ENCODE measurements at places on chromosomes 7 and 10. TPM values are rescaled to one million over a fixed set of nuclear protein-coding genes. Genes with fewer than 3 reads are reported as not detected.

FGFBP3 gene
- 0.98 TPM for total RNA-seq

OR6B1 gene
- not detected for total RNA-seq

STMP1 gene
- total RNA-seq, result 19.1 TPM

ADCY1 gene
- 0.03 TPM for total RNA-seq

NEUROG3 gene
- not detected for total RNA-seq

GPER1 gene
- 0.23 TPM for total RNA-seq

SYT15 gene
- 1.3 TPM for total RNA-seq
